NCI-H524 treated with DMSO at 0.1 percent for 48 hours (cell line): ENCODE measurements at places on chromosomes 2 and 18.

DNA sequence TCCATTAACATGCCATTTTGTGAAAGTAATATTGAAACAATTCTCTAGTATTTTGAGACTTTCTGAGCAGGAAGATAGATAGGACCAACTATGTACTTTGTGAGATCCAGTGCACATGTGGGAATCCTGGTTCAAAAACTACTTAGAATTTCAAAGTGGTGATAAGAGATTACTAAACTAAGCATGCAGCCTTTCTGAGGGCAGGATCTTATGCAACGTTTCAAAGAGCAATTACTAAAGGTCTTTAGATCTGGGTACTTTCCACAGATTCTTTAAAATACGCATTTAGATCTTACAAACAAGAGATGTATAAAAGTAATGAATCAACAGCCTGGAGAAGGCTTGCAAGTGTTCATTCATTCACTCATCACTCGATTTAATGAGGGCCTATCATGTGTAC lies 124.4 kb upstream of the TRIB2 start:
- DNase-seq, result no peak

- no peak for DNase-seq
Measured at GRCh38 chr2:23404426-23404825, 19.4 kb downstream of the KLHL29 start.

- DNase-seq, result no peak
Measured at GRCh38 chr2:231343988-231344387, 51.5 kb upstream of the B3GNT7 start.

- no peak for DNase-seq
Measured at GRCh38 chr2:120385355-120386127, 39.6 kb downstream of the INHBB start.
